ENCODE measurements at places on chromosomes 11 and 22.

DNA sequence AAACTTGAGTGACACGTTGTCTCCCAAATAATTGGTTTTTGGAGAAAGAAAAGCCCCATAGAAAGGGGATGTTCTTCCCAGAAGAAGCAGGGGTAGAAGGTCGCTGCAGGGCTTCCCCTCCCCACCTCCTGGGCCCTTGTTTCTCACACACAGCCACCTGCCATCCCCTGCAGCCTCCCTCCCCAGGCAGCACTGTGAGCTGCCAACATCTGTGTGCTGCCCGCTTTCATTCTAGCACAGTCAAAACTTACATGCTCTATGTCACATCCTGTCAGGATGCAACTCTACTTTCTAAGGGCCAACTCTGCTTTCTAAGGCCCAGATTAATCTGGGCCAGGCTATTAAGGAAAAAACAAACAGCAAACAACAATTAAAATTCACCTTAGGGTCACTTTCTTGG is 309.4 kb upstream of the ZC3H12C start:
- no peak for DNase-seq

DNA sequence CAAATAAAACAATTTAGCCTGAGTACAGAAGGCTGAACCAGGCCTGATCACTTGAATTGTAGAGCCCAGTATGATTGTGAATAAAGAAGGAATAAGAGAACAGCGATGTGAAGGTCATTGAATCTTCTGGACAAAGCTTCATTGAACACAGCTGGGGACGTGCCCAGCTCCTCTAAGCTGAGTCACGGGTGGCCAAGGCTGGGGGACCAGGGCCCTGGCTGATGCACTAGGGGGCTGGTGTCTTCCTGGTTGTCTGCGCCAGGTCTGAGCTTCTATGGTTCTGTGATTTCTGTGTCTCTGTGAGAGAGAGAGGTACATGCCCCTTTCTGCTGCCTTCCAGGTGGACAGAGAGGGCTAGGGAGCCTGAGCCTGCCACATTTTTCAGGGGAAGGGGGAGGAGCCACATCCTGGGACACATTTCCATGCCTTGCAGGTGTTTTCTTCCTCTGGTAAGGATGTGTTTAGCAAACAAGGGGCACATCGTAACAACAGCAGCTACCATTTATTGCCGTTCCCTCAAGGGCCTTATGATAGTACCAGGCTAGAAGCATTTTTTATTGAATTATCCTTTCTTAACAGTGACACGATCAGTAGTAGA is 135.7 kb downstream of the C11orf91 start:
- DNase-seq = no peak

DNA sequence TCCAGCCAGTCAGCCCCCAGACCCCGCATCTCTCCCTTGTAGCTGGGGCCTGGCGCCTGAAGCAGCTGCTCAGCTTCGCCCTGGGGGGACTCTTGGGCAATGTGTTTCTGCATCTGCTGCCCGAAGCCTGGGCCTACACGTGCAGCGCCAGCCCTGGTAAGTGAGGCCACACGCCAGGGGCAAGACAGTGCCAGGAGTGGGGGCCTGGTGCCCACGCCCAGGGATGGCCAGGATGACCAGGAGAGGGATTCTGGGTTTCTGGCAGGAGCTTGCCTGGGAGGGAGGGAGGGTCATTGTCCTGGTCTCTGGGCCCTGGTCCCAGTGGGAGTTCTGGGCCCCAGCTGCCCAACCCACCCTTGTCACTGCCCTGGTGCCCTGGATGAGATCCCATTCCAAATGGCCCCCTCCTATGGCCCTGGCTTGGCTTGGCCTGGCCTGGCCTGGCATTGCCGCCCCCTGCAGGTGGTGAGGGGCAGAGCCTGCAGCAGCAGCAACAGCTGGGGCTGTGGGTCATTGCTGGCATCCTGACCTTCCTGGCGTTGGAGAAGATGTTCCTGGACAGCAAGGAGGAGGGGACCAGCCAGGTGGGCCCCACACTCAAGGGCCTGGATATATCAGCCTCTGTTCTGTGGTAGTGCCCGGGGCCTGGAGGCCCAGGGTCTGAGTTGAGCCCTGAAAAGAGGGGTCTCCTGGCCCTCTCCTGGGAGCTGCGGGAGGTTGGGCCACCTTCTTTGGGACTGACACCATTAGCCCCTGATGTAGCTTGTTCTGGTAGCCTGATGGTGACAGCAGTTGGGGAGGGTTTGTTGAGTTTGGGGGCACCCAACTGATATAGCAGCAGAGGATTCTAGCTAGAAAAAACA is 3.7 kb downstream of the SLC39A13 start:
- no peak for DNase-seq

GRCh38 chr11:31995032-31995431 is 95.8 kb upstream of the RCN1 start:
- DNase-seq = no peak

DNA sequence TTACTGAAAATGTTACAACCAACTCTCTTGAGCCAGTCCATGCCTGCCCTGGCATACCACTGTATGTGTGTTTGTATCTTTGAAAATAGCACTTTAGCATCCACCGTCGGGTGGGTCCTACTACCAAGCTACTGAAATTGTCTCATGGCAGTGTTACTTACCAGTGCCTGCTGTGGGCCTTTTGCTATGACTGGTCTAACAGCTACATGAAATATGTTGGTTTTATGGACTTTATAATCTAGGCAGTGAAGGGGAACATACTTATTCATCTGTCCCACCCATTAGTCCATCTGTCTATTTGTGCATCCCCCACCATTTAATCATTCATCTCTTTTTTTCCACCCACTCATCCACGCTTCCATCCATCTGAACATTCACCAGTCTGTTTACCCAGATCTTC is 106.0 kb downstream of the NAV2 start:
- no peak for DNase-seq

GRCh38 chr22:19559956-19560355 is 35.7 kb upstream of the CLDN5 start:
- no peak for DNase-seq

- DNase-seq = no peak
These were observed 19.7 kb upstream of the IFT27 start for GRCh38 chr22:36795633-36796032.

GRCh38 chr11:133918608-133919260 is 38.0 kb downstream of the IGSF9B start:
- DNase-seq = no peak

- DNase-seq = no peak
These were observed 51.8 kb downstream of the CD6 start for GRCh38 chr11:61023086-61023965.

DNA sequence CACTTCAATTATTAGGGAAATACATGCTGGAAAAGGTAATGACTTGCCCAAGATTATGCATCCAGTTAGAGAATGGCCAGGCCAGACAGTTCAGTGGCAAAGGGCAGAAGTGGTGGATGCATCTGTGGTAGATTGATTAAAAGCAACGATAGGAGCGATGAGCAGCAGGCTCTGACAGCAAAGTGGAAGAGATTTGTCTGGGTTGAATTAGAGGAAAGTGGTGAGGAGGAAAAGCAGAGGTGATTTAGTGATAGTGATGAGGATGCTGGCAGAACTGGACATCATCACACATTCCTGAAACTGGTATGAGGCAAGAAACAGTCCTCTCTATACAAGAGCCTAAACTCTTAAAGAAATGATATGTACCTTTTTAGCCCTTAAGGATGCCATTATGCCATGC is 12.5 kb downstream of the HSD17B12 start:
- no peak for DNase-seq

DNA sequence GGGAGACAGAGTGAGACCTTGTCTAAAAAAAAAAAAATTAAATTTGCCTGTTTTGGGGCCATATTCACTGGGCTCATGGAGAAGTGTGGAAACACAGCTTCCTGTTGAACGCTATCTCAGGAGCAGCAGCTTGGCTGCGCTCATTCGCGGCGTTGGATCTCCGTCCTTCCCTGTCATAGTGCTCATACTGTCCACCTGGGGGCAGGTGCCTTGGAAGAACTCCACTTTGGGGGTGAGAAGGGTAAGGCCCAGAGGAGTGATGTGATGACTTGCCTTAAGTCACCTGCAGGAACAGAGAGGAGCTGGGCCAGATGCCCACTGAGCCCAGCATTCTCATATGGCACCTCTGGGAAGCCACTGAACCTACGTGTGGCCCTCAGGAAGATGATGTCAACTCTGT is 82.8 kb downstream of the CABIN1 start:
- DNase-seq = no peak

GRCh38 chr11:94671553-94672366 is 96.4 kb upstream of the AMOTL1 start:
- DNase-seq = no peak

- DNase-seq = no peak
These were observed 8.2 kb upstream of the MICAL3 start for GRCh38 chr22:18032455-18033101.

DNA sequence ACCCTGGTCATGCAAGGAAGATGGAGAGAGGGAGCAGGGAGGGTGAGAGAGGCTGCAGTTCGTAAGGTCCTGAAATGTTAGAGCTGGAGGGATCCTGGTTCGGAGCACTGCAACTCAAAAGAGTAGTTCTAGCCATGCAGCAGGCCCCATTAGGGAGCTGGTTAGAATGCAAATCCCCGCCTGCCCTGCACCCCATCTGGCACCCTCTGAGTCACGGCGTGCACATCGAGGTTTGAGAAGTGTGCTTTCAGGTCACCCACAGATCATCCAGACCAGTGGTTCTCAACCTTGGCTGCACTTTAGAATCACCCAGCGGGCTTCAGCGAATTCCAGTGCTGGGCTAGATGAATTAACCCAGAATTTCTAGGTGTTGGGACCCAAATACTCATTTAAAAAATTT is 48.2 kb downstream of the ST3GAL4 start:
- DNase-seq = no peak

- DNase-seq = no peak
These were observed 59.1 kb downstream of the KCNC1 start for GRCh38 chr11:17793642-17794170.

GRCh38 chr11:12478743-12479142 is 101.4 kb downstream of the PARVA start:
- no peak for DNase-seq

GRCh38 chr11:107819361-107820014 is 39.1 kb downstream of the SLC35F2 start:
- DNase-seq = no peak

DNA sequence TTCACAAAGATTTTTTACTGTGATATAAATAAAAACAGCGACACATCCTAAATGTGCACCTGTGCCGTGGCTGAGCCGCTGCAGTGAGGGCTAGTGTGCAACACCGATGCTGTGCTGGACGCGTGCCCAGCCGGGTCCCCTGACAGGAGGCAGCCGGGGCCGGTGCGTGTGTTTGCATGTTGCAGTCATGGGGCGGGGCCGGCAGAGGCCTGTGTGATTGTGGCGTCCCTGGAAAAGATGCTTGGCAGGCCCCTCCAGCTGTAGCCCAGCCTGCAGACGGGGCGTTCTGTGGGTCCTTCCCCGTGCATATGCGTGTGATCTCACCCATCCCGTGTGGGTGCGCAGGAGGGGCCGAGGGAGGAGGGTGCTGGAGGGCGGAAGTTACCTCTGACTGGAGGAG is 30.6 kb downstream of the MUC6 start:
- DNase-seq = no peak

- no peak for DNase-seq
These were observed 256.9 kb downstream of the CADM1 start for GRCh38 chr11:115247361-115247760.

DNA sequence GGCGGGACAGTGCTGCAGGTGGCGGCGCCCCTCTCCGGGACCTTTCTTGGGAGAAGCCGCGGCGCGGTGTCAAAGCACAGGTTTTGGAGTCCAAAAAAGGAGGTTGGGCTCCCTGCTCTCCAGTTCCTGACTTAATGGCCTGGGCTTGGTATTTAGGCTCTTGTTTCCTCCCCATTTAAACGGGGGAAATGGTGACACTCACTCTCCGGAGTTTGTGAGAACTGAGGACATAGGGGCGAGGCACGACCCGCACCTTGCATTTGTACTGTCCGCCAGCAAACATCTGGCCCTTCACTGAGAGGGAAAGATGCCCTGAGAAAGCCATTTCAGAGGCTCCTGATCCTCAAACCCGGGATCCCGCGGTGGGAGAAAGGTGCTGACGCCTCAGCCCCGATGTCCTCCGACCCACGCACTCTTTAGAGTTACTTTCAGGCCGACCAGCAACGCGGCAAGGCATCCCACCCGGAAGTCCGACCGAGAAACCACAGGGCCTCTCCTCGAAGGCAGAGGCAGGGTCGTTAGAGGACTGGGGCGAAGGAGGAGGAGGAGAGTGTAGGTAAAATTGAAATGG is 2.9 kb upstream of the WDR74 start:
- no peak for DNase-seq

GRCh38 chr11:70699294-70700221 is 301.2 kb downstream of the CTTN start:
- no peak for DNase-seq

- no peak for DNase-seq
These were observed 83.5 kb downstream of the SNX19 start for GRCh38 chr11:130832566-130833425.

- DNase-seq = no peak
These were observed 74.6 kb downstream of the TENM4 start for GRCh38 chr11:79366218-79366617.

DNA sequence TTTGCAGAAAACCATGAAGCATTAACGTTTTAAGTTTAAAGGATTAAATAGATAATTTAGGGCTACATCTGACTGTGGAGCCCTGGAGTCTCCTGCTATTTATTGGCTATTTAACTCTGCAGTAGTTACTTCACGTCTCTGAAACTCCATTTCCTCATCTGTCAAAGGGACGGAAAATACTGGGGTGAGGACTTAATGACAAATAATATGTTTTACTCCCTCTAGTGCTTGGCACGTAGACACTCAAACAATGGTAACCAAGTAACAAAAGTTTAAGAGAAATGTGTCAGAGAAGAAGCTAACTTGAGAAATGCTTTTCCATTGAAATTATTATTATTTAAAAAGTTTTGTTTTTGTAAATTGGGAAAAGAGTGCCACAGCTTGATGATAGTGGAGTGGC is 130.7 kb upstream of the RCN1 start:
- no peak for DNase-seq

DNA sequence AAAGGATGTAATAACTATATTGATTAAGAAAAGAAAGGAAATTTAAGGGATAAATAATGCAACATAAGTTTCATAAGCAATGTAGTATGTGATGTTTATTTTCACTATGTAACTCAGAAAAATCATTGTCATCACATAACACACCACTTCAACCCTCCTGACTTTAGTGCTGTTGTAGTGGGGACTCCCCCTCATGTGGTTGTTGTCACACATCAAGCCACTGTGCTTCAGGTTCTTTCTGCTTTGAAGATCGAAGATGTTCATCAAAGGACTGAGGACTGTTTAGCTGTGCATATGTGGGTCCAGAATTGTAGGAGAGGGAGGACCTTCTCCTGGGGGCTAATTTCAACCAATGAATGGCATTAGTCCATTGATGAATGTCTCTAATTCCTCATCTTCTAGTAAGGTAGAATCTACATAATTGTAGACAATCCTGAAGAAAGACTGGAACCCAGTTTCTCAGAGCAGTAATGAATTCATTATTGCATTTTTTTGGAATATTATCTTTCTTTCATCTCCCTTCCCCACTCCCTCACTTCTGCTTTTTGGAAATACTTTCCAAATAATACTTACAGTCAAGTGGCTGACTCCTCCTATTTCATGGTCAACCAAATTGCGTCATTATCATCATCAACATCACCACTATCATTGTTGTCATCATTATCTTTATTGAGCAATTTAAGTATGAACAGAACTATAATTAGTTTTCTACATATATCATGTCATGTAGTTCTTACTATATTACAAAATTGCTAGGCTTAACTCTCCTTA is 9.8 kb upstream of the CARD16 start:
- no peak for DNase-seq

- DNase-seq = no peak
These were observed 67.2 kb downstream of the SPATA19 start for GRCh38 chr11:133778161-133778560.

- DNase-seq = no peak
These were observed 17.3 kb upstream of the TP53I11 start for GRCh38 chr11:44967930-44968496.

GRCh38 chr11:123238297-123238696 is 43.2 kb upstream of the CLMP start:
- no peak for DNase-seq
